ENCODE measurements at places on chromosomes 2 and 18. TPM values are rescaled to one million over a fixed set of nuclear protein-coding genes. Genes with fewer than 3 reads are reported as not detected.
A peak's percentile ranks its signal among the peaks of the same experiment; 100 is the strongest.

GRCh38 chr2:66839551-66840320 lies 404.8 kb downstream of the MEIS1 start:
- no peaks in the 10 kb centered on the region for H3K27me3 ChIP-seq
- H3K4me1 ChIP-seq, result no peaks in the 10 kb centered on the region
- no peak for DNase-seq
- no peak overlapping the region for H3K27ac ChIP-seq
- H3K4me3 ChIP-seq, result no peak overlapping the region
- no peaks in the 10 kb centered on the region for H3K36me3 ChIP-seq

DNA sequence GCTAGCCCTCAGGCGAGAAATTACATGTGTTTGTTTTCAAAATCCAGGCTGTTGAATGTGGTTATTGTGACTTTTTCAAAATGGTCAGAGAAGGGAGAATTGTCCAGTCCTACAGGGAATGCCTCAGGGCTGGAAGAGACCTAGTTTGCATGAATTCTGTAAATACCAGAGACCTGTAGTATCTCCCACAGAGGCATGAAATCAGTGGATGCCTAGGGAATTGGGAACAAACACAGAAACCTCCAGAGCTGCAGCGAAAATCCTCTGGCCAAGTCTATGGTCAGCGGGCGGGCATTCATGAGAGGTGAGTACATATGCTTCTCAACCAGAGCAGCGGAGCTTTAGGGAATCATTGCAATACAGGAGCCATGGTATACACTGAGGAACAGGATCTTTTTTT lies 1596.5 kb upstream of the NXPH2 start:
- H3K36me3 ChIP-seq, result no peaks in the 10 kb centered on the region
- H3K4me3 ChIP-seq, result no peak overlapping the region
- H3K27me3 ChIP-seq, result no peaks in the 10 kb centered on the region

The SKOR2 gene
- 6.7 TPM for total RNA-seq

The GAD1 gene
- 0.44 TPM for total RNA-seq

DNA sequence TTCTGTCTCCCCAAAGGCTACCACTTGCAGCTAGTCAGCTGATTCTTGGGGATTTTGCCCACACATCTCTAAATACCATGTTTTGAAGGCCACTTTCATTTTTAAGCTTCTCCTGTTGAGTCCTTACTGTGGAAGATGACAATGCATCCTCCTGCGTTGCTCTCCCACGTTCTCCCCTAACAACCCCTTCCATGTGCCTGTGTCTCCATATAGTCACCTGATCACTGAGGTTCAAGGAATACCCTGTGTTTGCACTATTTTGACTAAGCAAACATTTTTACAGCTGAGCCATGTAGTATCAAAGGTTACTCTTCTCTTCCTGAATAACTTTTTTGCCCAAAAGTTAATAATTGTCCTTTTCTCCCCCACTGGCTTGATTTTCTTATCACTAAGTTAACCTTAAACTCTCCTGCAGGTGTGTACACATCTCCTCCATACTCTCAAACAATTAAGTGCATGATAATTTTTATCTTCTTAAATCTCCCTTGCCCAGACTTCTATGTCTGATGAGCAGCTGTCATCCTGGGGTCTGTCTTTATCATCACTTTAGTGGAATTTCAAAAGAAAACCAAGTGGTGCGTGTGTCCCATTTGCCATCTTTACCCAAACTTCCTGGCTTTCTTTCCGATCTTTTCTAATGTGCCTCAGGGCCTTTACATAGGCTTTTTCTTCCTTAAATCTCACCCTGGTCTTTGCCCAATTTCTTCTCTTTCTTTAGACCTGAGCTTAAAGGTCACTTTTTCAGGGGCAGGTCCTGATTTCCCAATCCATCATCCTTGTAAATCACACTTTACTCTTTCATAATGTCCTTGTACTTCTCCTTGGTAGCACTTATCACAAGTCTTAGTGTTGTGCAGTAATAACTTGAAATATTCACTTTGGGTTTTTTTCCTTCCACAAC lies 85.2 kb upstream of the SPATS2L start:
- H3K4me3 ChIP-seq, result peak overlapping the region; percentile 0
- peak overlapping the region; percentile 90 for H3K27ac ChIP-seq
- DNase-seq, result no peak
- H3K27me3 ChIP-seq, result no peaks in the 10 kb centered on the region

DNA sequence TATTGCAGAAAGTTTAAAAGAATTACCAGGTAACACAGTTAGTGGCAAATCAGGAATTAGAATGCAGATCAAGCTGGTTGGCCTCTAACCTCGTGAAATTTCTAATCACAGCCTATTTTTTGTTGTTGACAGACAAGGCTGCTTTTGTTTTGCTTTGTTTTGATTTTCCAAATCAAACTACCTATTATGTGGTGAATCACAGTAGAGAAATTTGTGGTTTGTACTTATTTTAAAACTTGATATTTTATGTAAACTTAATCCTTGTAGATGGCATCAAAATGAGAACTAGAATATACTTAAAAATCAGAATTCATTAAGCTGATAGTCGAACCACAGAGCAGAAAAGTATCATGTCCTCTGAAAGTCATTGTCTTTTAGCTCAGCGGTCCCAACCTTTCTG lies 258.1 kb downstream of the CTNNA2 start:
- no peaks in the 10 kb centered on the region for H3K27me3 ChIP-seq
- H3K27ac ChIP-seq, result no peak overlapping the region
- no peak overlapping the region for H3K4me3 ChIP-seq
- no peaks in the 10 kb centered on the region for H3K36me3 ChIP-seq
- DNase-seq, result no peak

GRCh38 chr2:120932881-120933280 lies 197.2 kb downstream of the GLI2 start:
- no peak overlapping the region for H3K4me3 ChIP-seq
- peaks cover 14% of the 10 kb centered on the region for H3K4me1 ChIP-seq
- H3K36me3 ChIP-seq, result no peaks in the 10 kb centered on the region

DNA sequence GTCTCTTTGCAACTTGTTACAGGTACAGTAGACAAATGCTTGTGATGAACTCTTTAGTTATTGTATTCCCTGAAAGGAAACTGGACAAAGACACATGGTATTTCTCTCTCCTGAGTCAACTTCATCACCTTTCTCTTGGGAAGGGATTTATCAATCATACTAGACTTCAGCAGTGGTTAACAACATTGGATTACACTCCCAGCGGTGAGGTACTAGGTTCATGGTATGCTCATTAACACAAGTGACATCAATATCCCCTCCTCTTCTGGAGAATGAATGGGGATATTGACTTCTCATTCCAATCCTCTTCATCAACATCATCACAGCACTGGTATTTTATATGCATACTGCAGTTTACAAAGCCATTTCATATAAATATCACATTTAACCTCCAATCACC lies 574.6 kb downstream of the ERBB4 start:
- no peaks in the 10 kb centered on the region for H3K4me1 ChIP-seq
- H3K27ac ChIP-seq, result no peak overlapping the region
- H3K36me3 ChIP-seq, result no peaks in the 10 kb centered on the region
- no peak for DNase-seq
- H3K4me3 ChIP-seq, result no peak overlapping the region
- no peaks in the 10 kb centered on the region for H3K27me3 ChIP-seq

DNA sequence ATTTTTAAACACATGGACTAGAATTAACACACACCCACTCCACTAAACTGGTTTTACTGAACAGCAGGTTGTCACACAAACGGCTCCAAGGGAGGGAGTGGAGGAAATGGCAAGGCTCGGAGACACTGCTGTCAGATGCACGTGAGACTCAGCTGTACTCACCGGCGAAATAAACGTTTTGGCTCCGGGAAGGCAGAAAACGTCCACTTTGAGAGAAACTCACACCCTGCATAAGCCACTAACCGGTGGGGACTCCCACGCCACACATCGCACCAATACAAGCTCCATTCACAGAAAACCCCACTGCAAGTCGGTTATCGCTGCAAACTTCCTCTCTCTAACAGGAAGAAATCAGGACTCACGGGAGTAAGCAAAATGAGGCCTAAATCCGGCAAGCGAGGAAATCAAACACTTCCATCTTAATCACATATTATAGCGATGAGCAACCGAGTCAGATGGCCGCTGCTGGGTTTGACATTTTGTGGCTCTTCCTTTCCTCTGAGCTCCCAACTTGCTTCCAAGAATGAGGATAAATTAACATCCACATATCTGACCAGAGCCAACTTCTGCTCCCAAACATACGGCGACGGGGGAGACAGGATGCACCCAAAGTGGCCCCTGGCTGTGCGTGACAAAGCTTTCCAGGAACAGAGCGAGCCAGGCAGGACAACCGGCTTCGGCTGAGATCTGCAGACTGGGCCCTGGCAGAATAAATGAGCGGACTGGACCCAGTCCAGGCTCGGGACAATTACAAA lies 63.5 kb downstream of the HDAC4 start:
- no peak for DNase-seq
- peak overlapping the region; percentile 2 for H3K4me3 ChIP-seq
- peaks cover 31% of the 10 kb centered on the region for H3K4me1 ChIP-seq
- peaks cover 4% of the 10 kb centered on the region for H3K27me3 ChIP-seq
- no peaks in the 10 kb centered on the region for H3K36me3 ChIP-seq
- H3K27ac ChIP-seq, result no peak overlapping the region

The SERPINB12 gene
- not detected for total RNA-seq

The MAT2A gene
- total RNA-seq, result 302 TPM

The CHRNA1 gene
- total RNA-seq, result 161 TPM

- H3K4me1 ChIP-seq, result no peaks in the 10 kb centered on the region
- H3K4me3 ChIP-seq, result no peak overlapping the region
- no peaks in the 10 kb centered on the region for H3K36me3 ChIP-seq
- H3K27me3 ChIP-seq, result no peaks in the 10 kb centered on the region
- H3K27ac ChIP-seq, result no peak overlapping the region
- DNase-seq, result no peak
Observed at GRCh38 chr2:20424300-20425290, 22.3 kb upstream of the RHOB start.

Measured in glutamatergic neuron (in vitro differentiated cells).